NCI-H187 treated with DMSO at 0.1 percent for 48 hours (cell line): ENCODE measurements at places on chromosomes 12 and 14.
A peak's percentile ranks its signal among the peaks of the same experiment; 100 is the strongest.

- no peak for DNase-seq
Measured at GRCh38 chr12:14284184-14284722, 81.2 kb upstream of the ATF7IP start.

DNA sequence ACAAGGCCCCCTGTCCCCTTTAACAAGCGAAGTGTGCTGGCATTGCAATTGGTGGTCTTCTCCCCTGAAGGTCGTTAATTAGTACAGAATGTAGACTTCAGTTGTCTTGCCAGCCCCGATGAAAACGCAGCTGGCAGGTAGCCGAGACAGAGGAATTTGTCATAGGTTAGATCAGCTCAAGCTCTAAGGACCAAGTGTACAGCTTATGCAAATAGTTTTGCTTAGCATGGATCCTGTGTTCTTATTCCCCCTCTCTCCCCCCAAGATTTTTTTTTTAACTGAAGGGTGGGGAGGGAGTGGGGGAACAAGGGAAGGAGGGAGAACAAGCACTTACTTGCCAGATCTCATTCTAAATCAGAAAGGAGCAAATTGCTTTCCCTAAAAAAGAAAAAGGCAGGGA, 58.6 kb upstream of the PARP11 start:
- DNase-seq = no peak

DNA sequence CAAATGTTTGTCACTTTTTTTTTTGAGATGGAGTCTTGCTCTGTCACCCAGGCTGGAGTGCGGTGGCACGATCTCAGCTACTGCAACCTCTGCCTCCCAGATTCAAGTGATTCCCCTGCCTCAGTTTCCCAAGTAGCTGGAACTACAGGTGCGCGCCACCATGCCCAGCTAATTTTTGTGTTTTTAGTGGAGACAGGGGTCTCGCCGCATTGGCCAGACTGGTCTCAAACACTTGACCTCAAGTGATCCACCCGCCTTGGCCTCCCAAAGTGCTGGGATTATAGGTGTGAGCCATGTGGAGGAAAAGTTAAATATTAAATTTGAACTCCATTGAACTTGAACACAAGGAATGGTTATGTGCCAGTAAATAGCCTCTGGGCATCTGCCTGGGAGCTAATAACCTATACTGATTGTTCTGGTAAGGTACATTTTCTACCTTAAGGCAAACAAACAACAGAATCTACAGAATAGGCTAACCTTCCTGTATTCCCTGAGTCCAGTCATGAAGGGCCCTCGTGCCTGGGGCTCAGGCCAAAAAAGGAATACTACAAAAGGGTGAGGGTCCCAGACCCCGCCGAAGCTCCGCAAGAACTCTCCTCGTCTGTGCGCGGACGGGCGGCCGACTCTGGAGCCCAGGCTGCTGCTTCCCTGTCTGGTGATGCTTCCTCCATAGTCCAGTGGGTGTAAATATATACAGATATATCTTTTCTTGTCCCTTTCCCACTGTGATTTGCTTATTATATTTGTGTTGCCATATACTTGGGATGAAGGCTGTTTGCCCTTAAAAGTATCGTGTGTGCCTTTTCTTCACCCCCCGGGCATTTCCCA, 74.0 kb upstream of the EIF5 start:
- DNase-seq = no peak

- no peak for DNase-seq
Measured at GRCh38 chr12:57518176-57518919, 2.0 kb downstream of the DDIT3 start.

DNA sequence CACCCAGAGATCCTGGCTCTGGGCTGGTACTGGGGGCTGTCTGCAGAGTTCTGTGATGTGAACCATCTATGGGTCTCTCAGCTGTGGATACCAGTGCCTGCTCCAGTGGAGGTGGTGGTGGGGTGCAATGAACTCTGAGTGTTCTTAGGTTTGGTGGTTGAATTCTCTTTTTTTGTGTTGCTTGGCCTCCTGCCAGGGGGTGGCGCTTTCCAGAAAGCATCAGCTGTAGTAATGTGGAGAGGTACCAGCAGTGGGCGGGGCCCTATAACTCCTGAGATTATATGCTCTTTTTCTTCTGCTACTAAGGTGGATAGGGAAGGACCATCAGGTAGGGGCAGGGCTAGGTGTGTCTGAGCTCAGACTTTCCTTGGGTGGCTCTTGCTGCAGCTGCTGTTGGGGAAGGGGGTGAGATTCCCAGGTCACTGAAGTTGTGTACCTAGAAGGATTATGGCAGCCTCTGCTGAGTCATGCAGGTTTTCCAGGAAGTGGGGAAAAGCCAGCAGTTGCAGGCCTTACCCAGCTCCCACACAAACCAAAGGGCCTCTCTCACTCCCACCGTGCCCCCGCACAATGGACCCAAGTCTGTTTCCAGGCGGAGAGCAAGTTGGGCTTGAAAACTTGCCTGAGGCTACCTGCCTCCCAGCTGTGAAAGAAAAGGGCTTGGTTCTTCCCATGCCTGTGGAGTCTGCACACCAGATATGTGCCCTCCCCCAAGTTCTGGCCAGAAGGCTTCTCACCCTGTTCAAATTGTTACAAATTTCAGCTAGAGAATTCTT, 18.6 kb downstream of the CCER1 start:
- no peak for DNase-seq

DNA sequence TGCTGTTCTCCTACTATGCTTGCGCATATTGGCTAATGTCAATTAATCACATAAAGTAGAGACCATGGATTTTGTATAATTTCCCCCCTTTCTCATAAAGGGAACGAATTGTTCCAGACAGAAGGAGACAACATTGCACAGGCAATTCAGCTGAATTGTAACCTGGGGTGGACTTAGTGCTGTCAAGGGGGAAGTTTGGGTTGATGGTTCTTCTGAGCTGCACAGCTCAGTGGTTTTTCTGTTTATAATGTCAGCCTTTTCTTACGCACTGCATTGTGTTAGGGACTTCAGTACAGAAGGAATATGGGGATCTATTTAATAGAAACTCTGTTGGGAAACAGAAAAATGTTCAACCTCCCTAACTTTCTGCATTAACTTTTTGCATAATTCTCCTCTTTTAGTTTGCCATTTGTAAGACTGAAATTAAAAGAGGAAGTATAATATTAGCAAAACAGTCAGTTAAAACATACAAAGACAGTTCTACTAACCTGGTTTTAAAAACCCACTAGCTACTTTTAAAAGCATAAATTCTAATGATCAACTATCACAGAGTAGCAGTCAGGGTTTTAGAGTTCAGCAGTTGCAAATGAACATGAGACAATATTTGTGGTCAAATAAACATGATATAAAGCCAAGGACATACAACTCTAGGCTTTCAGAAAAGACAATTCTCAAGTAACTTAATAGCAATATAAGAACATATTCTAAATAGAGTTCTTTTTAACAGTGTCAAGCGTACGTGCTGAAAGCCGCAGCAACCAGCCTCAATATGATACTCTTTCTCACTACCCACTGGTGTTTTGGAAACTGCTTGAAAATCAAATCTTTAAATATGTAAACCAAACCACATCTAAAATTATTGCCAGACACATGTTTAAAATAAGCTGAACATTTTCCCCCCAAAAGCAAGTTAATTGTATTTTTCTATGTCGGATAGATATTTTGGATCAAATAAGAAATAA, 393.0 kb downstream of the FSCB start:
- no peak for DNase-seq

GRCh38 chr12:95986635-95987570, 9.2 kb downstream of the HAL start:
- DNase-seq = no peak

- peak; percentile 24 for DNase-seq
Measured at GRCh38 chr12:4813741-4814140, 93.5 kb downstream of the GALNT8 start.
